CD14-positive monocyte (primary cell): ENCODE measurements at places on chromosomes 5 and 9. TPM values are rescaled to one million over a fixed set of nuclear protein-coding genes. Genes with fewer than 3 reads are reported as not detected.

DNA sequence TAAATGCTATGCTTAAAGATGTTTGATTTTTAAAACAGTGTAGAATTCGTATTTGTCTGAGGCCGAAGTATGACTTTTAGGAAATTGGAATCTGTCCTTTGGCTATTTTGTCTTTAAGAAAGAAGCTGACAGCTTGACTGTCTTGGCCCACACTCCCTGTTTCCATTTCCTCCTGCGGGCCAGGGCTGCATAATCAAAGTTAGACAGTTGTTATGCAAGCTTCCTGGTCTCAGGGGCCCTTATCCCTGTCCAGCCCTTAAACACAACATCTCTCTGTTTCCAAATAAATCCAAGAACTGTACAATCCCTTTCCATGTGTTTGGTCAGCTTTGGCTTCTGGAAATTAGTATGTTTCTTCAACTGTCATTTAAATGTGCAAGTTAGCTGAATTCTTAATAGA lies 54.6 kb upstream of the ECM2 start:
- DNase-seq, result peak; percentile 13

DNA sequence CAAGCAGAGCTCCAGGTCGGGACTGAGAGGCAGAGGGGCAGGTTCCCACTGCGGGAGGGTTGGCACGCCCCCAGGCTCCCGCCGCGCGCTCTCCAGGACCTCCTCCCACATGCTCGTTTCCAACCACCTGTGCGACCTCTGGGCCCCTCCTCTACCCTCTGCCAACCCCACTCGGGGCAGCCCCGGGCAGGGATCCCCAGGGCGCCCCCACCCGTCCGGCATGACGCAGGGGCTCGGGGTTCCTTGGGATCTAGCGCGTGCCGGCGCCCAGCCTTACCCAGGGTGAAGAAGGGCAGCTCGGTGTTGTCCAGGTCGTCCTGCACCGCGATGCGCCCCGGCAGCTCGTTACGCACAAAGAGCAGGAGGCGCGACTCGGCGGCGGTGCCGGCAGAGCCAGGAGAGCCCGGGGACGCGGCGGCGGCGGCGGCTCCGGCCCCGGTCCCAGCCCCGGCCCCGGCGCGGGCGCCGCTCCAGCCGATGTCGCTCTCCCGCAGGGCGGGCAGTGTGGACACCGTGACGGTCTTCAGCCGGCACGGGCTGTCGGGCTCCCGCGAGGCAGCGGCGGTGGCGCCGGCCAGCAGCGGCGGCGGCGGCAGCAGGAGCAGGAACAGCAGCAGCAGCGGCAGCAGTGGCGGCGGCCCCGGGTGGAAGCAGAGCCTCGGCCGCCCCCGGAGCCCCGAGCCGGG lies 494 bp downstream of the ASTN2 start:
- DNase-seq, result no peak

DNA sequence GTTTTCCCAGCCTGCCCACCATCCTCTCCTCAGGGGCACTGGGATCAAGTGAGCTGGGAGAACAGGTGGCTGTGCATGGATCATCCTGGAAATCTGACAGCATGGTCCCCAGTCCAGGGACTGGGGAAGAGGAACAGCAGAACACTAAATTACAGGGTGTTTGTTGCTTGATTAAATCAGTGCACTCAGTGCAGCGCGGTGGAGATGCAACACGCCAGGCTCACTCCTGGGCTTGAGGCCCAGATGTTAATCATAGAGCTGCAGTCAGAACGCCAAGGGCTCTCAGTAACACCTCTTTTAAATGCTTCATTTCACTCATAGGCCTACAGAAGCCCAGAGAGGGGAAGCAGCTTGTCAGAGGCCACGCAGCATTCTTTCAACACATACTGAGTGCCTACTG lies 14.2 kb upstream of the LARP1 start:
- DNase-seq, result no peak

DNA sequence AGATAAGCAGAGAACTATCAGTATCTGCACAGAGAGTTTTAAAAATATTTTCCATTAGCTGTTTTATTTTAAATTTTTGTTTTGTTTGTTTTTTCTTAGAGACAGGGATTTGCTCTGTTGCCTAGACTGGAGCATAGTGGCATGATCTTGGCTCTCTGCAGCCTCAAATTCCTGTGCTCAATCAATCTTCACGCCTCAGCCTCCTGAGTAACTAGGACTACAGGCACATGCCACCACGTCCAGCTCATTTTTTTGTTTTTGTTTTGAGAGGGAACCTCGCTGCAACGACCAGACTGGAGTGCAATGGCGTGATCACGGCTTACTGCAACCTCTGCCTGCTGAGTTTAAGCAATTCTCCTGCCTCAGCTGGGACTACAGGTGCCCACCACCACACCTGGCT lies 138.2 kb upstream of the LPAR1 start:
- no peak for DNase-seq

DNA sequence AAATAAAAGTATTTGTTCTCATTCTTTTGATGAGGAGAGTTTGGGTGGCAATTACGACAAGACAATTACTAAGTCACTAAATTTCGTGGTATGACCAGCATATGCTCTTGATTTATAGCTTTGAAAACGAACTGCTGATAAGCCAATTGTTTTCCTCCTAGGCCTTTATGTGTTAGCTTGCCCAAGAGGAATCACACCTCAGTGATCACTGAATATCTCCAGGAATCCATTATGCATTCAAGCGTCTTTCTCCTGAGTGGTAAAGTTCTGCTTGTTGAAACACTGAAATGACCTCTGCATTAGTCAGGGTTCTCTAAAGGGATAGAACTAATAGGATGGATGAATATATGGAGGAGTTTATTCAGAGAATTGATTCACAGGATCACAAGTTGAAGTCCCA lies 677.7 kb upstream of the MEF2C start:
- DNase-seq, result no peak

GRCh38 chr9:12884736-12885395 lies 110.0 kb downstream of the LURAP1L start:
- DNase-seq, result no peak

- no peak for DNase-seq
These were observed 19.0 kb downstream of the CMBL start for GRCh38 chr5:10288592-10289219.

GRCh38 chr9:136138566-136138965 lies 19.9 kb upstream of the TMEM250 start:
- no peak for DNase-seq

DNA sequence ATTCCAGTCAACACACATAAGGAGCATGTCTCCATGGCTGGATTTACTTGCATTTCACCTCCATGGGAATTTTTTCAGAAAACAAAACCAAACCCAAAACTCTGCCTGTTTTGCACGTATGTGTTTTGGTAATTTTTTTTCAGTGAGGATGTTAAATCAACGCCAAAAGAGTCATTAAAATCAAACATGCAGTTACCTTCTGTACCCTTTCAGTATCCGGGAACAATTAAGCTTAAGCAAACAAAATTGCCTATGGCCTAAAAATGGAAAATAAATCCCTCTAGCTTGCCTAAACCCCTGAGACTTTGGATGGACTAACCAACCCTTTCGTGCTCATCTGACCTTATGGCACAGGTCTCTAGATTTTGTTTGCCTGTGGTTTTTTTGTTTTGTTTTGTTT lies 209.2 kb upstream of the KLF4 start:
- no peak for DNase-seq

- no peak for DNase-seq
These were observed 12.5 kb downstream of the ARAP3 start for GRCh38 chr5:141669520-141669919.

- DNase-seq, result no peak
These were observed 190.1 kb upstream of the DMRT1 start for GRCh38 chr9:651371-651770.

DNA sequence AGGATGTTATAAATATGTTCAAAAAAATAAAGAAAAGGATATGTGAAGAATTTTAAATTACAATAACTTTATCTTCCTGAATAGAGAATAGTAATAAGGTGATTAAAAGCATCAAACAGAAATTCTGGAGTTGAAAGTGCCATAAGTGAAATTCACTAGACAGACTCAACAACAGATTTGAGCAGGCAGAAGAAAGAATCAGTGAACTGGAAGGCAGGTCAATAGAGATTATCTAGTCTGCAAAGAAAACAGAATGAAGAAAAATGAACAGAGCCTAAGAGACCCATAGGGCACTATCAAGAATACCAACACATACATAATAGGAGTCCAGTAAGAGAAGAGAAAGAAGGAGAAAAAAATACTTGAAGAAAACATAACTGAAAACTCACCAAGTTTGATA lies 162.1 kb downstream of the ROR2 start:
- DNase-seq, result no peak

DNA sequence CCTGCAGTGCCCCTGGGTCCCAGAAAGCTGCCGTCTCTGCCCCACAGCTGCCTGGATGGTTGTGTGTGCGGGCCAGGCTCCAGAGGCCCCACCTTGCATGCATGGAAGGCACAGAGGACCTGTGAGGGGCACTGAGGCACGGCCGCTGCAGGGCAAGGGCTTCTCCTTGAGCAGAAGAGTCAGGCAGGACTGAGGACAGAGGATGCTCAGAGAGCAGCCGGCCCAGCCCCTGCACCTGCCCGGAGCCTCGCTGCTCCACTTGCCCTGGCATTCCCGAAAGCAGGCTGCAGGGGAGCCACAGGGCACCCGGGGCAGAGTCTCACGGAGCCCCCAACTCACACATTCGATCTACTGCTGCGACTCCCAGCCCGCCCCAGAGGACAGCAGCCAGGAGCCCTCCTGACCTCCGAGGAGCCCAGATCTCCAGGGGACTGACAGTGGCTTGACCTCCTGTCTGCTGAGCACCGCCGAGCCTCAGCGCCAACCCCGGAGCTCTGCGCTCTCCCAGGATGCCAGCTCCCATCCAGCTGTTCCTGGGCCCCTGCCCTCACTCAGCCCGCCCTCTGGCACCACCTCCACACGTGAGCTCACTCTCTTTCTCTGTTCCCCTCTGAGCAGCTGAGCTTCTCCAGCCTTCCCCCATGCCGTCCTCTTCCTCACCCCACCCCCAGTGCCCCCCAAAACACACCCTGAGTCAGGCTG lies 95.0 kb downstream of the KCNT1 start:
- no peak for DNase-seq

GRCh38 chr9:120882935-120883607 lies 6.1 kb upstream of the PHF19 start:
- no peak for DNase-seq

DNA sequence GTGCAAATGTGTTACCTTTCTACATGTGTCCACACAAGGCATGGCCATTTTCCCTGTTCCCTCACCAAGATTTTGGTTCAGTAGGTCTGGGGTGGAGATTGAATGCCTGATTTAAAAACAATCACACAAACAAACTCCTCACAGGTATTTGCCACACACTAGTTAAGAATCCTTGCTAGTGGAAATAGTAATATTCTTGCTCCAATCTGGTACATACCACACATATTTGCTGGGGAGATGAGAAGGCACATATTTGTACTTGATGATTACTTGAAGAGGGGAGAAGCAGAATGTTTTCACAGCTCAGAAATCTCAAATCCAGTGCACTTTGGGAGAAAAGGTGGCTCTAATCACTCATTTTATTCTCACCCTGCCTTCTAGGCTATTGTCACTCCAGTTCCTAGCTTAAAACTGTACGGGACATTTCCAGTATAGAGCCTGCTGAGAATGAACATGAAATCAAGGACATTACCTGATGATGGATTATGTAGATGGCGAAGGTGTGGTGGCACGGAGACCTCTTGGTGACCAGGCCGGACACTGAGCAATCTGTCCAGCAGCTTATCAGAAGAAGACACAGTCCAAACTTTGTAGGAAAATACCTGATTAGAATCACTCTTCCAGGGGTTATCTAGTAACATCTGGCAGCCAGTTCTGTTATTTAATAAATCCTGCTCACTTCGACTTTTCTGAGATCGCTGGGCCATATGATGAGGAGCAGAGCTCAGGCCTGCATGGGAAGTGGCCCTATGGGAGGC lies 116.1 kb upstream of the IL6ST start:
- DNase-seq, result no peak

GRCh38 chr9:87475463-87475862 lies 22.2 kb upstream of the DAPK1 start:
- no peak for DNase-seq

- no peak for DNase-seq
These were observed 72.0 kb downstream of the RETREG1 start for GRCh38 chr5:16544607-16545374.

DNA sequence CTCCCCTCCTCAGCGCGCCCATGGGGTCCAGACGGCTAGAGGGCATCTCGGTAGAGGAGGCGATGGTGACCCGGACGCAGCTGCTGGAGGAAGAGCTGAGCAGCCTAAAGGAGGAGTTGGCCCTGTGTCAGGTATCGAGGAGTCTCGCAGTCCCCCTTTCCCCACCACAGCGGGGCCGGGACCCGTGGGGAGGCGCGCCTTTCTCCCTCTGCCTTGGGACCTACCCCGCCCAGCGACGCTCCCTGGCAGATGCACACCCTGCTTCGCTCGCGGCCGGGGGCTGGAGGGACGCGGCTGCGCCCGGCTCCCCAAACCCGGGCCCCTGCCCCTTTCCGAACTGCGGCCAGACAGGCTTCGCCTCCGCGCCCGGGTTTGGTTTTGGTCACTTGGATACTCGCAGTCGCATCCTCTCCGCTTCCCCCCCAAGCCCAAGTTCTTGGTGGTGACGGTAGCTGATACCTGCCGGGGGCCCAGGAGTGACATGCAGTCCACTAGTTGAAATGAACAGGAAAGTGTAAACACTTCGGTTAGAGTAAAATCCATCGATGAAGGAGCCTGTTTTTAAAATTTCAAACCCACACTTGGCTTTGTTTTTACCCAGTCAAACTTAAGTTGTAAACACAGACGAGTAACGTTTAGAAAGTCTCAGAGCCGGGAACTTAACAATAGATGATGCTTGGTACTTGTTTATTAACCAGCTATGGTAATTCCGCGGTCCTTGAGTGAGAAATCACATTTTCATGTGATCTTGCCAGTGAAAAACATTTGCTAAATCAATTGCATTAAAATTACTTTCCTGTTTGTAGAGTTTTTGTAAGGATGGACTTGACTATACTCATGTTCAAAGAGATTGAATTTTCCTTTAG lies 688 bp downstream of the CNTLN start:
- DNase-seq, result peak; percentile 3

- DNase-seq, result no peak
These were observed 1125.0 kb upstream of the DMAC1 start for GRCh38 chr9:8924562-8924961.

- DNase-seq, result no peak
These were observed at the start of gene LECT2 for GRCh38 chr5:135954899-135955298. Gene LECT2 (minus strand): TSS chr5:135954983. CDS start chr5:135954833, 150 bp downstream.

DNA sequence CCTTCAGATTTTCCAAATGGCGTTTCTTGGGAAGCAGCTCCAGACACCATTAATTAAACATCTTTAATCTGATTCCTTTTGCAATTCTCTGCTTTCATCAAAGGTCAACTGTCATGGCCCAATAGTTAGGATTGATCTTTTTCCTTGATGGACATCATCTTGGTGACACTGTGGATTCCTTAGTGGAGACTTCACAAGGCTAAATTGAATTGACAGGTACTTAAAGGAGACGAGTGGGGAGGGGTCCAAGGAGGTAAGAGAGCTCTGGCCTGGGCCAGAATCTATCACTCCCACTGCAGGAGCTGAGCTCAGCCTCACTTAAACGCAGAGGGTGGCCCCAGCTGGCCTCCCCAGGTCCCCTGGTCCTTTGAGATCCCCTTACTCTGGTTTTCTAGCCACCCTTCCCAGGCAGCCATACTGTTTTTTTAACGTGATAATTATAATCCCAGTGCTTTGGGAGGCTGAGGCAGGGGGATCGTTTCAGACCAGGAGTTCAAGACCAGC lies 9.9 kb upstream of the HMCN2 start:
- no peak for DNase-seq

- no peak for DNase-seq
These were observed 76.7 kb upstream of the FST start for GRCh38 chr5:53403758-53404157.

The CDKN2B gene
- polyA plus RNA-seq, result 2.7 TPM

The CATSPER3 gene
- polyA plus RNA-seq, result 0.52 TPM
